CD14-positive monocyte (primary cell): ENCODE measurements at places on chromosomes 13 and 19.

GRCh38 chr19:6852001-6852400, 35.4 kb upstream of the ADGRE1 start:
- no peak for DNase-seq

DNA sequence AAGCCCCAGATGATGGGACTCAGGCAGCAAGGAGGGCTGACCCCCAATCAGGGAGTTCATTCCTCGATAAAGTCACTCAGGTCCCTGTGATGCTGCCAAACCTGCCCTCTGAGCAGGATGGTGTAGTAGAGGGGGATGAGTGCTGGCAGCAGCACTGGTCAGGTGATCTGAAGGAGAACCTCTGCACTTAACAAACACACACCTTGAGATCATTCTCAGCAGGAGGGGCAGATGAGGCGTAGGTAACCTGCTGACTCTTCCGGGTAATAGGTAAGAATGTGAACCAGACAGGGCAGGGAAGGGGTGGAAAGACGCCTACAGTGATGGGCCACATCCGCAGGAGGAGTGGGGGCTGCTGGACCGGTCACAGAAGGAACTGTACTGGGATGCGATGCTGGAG, 3.2 kb downstream of the ZNF446 start:
- DNase-seq, result no peak

DNA sequence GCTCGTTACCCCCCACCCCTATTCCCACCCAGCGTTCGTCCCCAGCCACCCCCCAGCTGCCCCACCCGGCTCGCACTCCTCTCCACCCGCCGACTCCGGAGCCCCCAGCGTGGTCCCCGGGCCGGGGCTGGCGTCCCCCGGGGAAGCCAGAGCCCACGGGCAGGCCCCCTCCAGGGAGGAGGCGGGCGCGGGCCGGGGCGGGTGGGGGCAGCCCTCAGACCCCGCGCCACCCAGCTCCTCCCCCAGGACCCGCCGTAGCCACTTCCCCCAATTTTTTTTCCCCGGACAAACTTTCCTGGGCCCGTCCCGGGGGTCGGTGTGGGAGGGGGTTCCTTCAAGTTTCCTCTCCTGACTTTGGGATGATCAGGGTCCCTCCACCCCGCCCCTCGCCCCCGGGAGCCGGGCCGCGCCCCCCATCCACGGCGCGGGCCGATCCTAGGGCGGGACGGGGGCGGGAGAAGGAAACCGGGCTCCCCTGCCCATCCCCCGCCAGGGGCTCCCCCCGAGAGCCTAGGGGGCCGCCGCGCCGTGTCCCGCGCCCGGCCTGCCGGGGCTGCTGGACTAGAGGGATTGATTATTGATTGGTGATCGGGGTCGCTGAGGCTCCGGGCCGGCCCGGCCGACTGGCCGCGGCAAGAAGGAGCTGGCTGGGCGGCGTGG, 927 bp upstream of the TSHZ3 start:
- DNase-seq, result no peak

DNA sequence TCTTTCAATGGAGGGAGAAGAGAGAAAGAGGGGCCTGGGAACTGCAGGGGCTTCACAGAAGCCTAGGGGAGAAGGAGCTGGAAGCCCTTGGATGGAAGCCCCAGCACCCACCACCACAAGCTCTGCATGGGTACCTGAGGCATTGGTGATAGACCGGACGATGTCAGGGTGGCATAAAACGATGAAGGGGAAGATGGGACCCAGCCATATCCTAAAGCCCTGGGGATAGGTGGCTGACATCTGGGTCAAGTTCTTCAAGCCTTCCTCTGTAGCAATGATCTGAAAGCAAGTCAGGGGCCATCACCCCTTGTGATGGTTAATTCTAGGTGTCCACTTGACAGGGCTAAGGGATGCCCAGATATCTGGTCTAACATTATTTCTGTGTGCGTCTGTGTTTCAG, 11.2 kb upstream of the OR10H5 start:
- DNase-seq, result no peak

DNA sequence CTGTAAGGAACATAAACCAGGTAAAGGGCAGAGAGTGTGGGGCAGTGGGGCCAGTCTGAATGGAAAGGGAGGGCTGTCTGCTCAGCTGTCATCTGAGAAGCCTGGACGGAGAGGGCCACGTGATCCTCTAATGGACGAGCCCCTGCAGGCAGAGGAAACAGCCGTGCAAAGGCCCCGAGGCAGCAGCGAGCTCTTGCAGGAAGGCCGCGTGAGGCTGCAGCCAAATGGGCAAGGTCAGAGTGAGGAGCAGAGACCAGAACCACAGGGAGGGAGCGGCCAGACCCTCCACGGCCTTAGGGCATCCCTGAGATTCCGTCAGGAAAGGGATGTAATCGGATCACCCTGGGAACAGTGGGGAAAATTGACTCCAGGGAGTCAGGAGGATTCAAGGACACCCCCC, 4.4 kb downstream of the LILRB4 start:
- no peak for DNase-seq
